Fibroblast of skin of scalp (primary cell): ENCODE measurements at places on chromosomes 1 and 21.
A peak's percentile ranks its signal among the peaks of the same experiment; 100 is the strongest.

DNA sequence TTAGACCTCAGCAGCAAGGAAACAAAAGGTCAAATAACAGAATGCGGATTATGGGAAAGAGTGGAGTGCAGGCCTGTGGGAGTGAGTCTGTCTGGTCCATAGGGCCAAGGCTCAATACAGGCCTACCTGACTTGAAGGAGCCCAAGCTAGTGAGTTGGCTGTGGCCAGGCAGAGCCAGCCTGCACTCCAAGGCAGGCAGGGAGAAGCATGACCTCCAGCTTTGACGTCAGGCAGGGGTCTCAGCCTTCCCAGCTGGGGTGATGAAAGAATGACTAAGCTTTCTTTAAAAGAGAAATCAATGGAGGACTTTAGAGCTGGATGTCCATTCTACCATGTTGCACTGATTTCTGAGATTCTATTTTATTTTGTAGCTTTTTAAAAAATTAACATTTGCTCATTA is 62.8 kb downstream of the RHOU start:
- no peak for DNase-seq

DNA sequence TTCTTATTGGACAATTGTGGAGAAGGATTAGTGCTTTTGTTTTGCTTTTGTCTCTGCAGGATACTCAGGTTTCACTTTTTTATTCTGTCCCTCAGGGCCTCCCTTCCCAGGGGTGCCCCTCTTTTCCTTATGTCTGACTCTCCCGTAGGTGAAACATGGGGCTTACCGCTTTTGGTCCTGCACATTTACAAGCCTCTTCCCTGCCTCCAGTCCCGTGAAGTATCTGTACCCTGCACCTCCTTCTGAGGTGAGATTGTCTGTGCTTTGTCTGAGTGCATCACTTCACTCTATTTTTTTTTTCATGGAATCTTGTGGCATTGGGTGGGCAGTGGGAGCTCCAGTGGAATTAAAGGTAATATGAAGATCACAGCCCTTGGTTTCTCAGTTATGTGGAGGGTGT is 758.1 kb upstream of the TPTE start:
- DNase-seq = no peak

DNA sequence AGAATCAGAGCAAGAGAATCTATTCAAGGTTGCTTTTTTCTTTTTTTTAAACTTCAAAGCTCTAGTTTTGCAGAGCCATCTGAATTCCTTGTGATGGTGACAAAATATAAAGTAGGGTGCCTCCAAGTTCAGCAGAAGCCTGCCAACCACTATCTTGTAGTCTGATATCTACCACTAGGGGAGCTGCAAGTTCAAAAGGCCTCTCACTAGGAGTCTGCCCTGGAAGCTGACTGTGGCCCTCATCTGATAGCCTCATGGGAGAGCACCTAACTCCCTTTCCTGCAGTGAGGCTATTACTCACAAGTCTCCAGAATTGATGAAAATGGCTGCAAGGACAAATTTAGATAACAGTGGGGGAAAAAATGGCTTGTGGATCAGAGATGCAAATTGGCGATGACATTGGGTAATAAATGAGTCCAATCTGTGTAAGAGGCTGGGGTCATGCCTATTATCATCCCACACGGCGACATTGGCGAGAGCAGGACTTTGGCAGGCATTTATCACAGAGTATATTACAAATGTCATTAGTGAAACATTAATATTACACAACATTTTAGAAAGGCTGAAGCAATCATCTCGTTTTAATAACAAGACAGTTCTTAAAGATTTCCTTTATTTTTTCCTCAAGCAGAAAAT is 10.7 kb upstream of the ZP4 start:
- DNase-seq = no peak

- DNase-seq = peak; percentile 4
These were observed 111.8 kb upstream of the USH2A start for GRCh38 chr1:216535059-216535458.

- DNase-seq = peak; percentile 88
These were observed at the start of gene TRIM62 for GRCh38 chr1:33181921-33182341. Gene TRIM62 (minus strand): TSS chr1:33182043. CDS start chr1:33181432, 611 bp downstream.

GRCh38 chr1:26907071-26907917 is 6.5 kb downstream of the NR0B2 start:
- DNase-seq = peak; percentile 7

DNA sequence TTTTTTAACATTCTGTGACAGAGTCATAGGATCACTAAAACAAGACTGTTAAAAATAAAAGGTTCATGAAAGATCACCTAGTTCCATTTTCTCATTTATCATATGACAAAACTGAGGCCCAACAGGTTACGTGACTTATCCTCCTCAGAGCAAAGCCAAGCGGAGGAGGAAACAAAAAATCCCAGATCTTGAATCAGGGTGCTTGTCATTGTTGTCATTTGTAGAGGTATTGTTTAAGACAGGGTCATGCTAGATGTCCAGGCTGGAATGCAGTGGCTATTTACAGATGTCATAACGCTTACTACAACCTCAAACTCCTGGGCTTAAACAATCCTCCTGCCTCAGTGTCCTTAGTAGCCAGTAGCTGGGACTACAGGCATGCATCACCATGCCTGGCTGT is 293.2 kb downstream of the DSCAM start:
- DNase-seq = no peak

DNA sequence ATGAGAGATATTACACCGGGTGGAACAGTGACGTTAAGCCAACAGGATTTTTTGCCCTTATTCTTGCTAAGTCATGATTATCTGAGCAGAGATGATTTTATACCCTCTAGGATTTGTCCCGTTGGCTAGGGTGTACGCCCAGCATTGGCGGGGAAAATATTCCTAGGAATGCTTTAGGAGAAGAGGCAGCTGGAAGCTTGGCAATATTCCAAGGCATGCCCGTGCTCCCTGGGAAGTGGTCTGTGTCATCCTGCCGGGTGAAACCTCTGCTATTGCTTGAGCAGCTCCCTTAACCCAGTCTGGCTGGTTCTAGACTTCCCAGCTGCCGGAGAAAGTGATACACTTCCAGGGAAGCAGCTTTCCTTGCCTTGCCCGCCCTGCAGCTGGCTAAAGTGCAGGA is 16.2 kb downstream of the CHRNB2 start:
- peak; percentile 57 for DNase-seq

GRCh38 chr1:244860078-244860477 is 4.3 kb downstream of the HNRNPU start:
- no peak for DNase-seq

DNA sequence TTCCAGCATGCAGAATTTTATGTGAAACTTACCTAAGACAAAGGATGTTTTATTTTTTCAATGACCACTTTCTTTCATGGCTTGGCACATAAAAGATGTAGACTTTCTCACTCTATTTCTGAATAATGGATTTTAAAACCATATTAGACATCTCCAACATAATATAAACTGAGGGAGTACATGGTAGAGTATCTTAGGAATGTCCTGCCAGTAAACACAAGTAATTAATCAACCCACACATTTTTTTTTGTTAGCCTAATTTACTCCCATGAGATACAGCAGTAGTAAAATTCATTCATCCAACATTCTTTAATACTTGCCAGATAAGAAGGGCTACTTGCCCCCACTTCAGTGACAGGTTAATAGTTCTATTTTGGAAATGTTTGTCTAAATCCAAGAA is 235.4 kb upstream of the ADAMTS5 start:
- no peak for DNase-seq

- DNase-seq = no peak
These were observed 51.2 kb downstream of the EXO1 start for GRCh38 chr1:241899210-241899609.

DNA sequence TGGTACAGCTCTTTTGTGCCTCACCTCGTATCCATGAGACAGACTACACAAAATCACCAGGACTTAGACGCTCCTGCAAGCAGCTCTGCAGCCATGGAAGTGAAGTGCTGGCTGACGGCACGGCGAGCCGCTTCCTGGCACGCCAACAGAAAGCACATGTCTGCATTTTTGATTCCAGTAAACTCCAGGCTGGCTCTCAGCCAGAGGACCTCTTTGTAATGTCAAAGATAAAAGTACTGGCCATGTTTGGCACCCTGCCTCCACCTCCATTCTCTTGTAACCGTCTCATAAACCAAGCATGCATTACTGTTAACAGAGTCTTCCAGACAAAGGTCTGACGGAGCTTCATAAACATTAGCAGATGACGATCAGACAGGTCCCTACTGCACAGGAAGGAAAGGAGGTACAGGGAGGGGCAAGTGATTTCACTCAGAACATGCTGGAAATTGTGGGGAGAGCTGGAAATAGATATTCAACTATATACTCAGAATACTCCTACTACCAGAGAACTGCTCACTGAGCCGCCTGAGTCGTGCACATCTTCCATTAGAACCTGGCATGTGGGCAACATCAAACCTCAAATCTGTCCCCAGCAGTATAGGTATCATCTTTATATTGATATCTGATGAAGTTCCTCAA is 632.0 kb downstream of the SMYD3 start:
- peak; percentile 97 for DNase-seq

DNA sequence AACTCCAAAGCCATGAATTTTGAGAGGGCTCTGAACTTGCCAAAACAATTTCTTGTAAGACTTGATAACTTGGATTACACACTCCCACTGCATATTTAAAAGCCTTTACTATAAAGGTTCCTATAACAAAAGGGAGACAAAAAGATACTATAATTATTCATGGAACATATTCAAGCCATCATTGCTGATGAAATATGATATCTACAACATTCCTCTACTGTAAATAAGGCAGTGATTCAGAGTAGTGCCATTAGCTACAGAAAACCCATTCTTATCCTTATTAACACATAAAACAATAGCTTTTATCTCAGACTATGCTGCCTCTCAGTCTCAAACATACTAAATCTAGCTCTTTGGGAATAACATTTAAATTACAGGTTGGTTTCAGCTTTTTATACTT is 675.5 kb upstream of the CXADR start:
- DNase-seq = peak; percentile 19

DNA sequence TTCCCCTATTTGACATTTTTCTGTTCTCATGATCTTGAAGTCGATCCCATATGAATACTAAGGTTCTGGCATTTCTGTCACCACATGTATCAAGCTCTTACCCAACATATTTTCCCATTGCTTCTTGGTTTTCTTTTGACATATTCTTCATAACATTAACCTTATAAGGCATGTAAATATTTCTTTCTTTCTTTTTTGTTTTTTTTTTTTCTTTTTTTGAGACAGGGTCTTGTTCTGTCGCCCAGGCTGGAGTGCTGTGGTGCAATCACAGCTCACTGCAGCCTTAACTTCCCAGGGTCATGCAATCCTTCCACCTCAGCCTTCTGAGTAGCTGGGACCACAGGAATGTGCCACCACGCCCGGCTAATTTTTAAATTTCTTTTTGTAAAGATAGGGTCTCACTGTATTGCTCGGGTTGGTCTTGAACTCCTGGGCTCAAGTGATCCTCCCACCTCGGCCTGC is 33.1 kb upstream of the ERRFI1 start:
- DNase-seq = peak; percentile 98

DNA sequence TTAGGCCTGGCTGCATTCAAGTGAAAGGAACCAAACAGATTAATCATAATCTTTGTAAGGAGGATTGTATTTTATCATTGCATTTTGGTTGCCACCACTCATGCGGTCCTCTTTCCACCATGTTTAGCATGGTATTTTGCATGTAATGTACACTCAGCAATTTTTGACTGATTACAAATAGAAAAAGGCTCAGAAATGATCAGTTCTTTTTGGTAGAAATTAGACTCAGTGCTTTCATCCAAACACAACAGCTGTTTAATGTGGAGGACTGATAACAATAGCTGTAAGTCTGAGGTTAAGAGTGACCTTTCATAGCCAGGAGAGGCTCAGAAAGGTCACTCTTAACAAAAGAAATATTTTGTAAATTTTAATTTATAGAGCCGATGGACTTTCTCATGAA is 25.3 kb upstream of the DPH5 start:
- no peak for DNase-seq

GRCh38 chr1:51235673-51236530 is at the start of gene RNF11:
Gene RNF11 (plus strand): TSS chr1:51236273. CDS start chr1:51236757, 484 bp downstream.
- peak; percentile 91 for DNase-seq

GRCh38 chr1:21775550-21775914 is 7.4 kb downstream of the USP48 start:
- DNase-seq = no peak

GRCh38 chr1:192809307-192810252 is 741 bp downstream of the RGS2 start:
- DNase-seq = peak; percentile 52

DNA sequence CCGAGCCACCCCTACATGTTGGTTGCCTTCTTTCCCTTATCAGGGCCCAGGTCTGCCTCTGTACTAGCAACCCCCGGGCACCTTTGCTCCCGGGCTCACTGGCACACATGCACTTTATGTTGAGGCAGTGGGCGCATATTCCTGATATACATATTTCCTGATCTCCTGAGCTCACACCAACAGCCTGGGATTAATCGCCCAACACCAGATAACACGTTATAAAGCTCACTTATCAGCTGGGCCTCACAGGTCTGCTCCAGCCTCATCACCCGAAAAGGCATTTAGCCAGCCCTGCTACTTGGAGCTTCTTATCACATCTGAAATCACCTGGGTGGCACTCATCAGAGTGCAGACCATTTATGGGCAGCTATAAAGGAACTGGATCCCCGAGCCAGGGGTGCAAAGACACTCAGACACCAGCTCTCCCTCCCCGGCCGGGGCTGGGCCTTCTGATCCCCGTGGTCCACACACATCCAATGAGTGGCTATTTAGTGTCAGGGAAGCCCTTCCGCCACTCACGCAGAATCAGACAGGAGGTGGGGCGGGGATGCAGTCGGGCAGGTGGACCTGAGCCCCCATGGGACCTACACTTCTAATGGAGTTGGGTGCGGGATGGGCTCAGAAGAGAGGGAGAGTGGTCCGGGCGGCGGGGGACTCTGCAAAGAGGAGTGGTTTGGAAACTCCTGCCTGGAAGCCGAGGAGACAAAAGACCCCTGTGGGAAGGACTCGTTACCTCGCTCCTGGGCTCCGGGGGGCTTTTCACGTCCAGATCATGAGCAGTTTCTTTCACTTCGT is 21.6 kb downstream of the RIPK4 start:
- no peak for DNase-seq

GRCh38 chr1:207876131-207876530 is 34.8 kb downstream of the CD34 start:
- no peak for DNase-seq

- peak; percentile 56 for DNase-seq
These were observed 160.3 kb downstream of the TPR start for GRCh38 chr1:186214791-186215190.

DNA sequence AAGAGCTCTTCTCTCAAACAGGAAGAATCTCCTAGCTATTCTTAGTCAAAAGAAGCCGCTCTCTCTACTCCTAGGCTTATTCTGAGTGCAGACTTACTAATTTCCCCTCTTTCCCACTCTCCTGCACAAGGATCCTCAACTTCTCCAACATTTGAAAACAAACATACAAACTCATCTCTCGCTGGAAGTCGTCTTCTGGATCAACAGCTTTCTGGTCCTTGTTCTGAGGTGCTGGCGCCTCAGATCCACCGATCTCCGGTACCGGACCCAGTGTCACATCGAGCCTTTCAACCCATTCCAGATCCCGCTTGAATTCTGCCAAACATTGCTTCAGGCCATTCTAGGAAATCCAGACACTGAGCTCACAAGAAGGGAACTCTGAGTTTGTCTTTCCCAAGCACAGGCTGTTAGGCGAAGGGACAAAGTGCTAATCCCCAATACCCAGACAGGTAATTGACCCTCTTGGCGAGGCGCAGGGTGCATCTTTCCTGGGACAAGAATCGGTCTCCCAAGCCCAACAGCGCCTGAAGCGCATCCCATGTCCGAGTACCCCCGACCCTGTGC is 696 bp downstream of the EBNA1BP2 start:
- no peak for DNase-seq

- DNase-seq = peak; percentile 31
These were observed 64.5 kb upstream of the FAM3B start for GRCh38 chr21:41251961-41252642.
